Immature natural killer cell (primary cell): ENCODE measurements at places on chromosomes 12 and 14. TPM values are rescaled to one million over a fixed set of nuclear protein-coding genes. Genes with fewer than 3 reads are reported as not detected.

GRCh38 chr12:6494968-6495367, 1.1 kb downstream of the NCAPD2 start:
- DNase-seq, result no peak
- peaks cover 11% of the 10 kb centered on the region for H3K36me3 ChIP-seq
- H3K27ac ChIP-seq, result peak overlapping the region; percentile 97
- H3K4me1 ChIP-seq, result peaks cover 33% of the 10 kb centered on the region
- H3K4me3 ChIP-seq, result peak overlapping the region; percentile 98
- H3K27me3 ChIP-seq, result peaks cover 22% of the 10 kb centered on the region

- H3K4me3 ChIP-seq, result no peak overlapping the region
- no peak overlapping the region for H3K27ac ChIP-seq
- H3K36me3 ChIP-seq, result no peaks in the 10 kb centered on the region
Measured at GRCh38 chr14:90803249-90803648, 13.0 kb downstream of the TTC7B start.

- no peaks in the 10 kb centered on the region for H3K4me1 ChIP-seq
- no peak overlapping the region for H3K27ac ChIP-seq
- H3K36me3 ChIP-seq, result no peaks in the 10 kb centered on the region
- peaks cover 2% of the 10 kb centered on the region for H3K27me3 ChIP-seq
- DNase-seq, result no peak
Measured at GRCh38 chr12:29414368-29414767, 33.4 kb upstream of the ERGIC2 start.

Gene LIN7A
- polyA plus RNA-seq, result not detected

DNA sequence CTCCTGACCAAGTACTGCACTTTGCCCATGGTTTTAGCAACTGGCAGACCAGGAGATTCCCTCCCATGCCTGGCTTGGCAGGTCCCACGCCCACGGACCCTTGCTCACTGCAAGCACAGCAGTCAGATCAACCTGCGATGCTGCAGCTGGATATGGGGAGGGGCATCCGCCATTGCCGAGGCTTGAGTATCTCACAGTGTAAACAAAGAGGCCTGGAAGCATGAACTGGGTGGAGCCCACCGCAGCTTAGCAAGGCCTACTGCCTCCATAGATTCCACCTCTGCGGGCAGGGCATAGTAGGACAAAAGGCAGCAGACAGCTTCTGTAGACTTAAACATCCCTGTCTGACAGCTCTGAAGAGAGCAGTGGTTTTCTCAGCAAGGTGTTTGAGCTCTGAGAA, 479.8 kb downstream of the FUT8 start:
- H3K4me3 ChIP-seq, result no peak overlapping the region
- DNase-seq, result no peak
- no peak overlapping the region for H3K27ac ChIP-seq
- no peaks in the 10 kb centered on the region for H3K4me1 ChIP-seq
- H3K36me3 ChIP-seq, result no peaks in the 10 kb centered on the region

DNA sequence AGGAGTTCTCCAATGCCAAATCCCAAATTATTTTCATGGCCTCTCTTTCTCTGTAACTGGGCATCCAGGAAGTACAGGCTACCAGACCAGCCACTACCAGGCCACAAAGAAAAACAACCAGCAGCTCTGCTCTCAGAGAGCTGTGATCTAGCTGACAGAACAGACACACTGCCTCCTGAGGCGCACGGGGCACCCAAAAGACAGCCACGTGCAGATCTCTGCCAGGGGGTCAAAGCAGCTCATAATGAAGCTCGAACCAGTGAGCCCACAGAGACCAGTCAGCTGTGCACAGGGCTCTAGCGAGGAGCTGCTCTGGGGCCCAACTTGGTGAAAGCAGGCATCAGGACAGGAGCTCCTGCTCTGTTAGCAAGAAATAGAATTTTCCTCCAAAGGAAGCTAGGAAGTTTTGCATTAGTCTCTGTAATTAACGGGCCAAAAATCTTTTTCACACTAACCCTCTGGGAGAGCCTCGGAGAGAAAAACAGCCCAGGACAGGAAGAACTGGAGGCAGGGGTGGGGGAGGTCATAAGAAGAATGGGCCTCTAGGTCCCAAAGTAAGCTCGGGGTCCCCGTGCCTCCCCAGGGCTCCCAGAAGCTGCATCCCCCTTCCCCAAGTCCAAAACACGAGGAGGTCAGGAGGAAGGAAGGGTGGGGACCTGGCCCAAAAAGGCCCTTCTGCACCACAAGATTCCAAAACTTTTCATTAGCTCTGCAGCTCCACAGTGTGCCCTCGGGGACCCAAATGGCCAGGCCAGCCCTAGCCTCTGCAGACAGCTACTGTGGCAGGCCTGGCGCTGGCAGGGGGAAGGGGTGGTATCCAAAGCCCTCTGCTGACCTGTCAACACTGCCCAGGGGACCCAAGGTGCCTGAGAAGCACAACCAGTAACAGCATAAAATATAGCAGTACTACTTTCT, 30.2 kb downstream of the ACTN1 start:
- H3K4me1 ChIP-seq, result no peaks in the 10 kb centered on the region

Gene MANSC1
- 0.77 TPM for polyA plus RNA-seq

Gene OR4E2
- polyA plus RNA-seq, result not detected

DNA sequence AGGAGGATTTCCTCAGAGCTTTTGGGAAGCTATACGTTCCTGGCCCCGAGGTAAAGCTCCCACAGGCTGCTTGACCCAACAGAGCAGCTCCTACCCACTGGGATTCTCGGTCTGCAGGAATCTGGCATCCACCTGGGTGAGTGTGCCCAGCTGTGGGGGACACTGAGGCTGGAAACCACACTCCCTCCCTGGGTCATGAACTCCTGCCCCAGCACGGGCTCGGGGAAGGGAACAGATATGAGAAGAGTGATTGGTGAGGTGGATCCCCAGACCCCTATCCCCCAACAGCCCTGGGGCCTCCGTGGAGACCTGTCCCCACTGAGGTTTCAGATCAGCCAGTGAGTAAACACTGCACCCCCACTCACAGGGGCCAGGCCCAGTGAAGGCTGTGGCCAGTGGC, 3.3 kb downstream of the FAIM2 start:
- H3K27me3 ChIP-seq, result peaks cover 6% of the 10 kb centered on the region
- DNase-seq, result no peak
- peaks cover 11% of the 10 kb centered on the region for H3K4me1 ChIP-seq
- no peaks in the 10 kb centered on the region for H3K36me3 ChIP-seq
- H3K4me3 ChIP-seq, result no peak overlapping the region

DNA sequence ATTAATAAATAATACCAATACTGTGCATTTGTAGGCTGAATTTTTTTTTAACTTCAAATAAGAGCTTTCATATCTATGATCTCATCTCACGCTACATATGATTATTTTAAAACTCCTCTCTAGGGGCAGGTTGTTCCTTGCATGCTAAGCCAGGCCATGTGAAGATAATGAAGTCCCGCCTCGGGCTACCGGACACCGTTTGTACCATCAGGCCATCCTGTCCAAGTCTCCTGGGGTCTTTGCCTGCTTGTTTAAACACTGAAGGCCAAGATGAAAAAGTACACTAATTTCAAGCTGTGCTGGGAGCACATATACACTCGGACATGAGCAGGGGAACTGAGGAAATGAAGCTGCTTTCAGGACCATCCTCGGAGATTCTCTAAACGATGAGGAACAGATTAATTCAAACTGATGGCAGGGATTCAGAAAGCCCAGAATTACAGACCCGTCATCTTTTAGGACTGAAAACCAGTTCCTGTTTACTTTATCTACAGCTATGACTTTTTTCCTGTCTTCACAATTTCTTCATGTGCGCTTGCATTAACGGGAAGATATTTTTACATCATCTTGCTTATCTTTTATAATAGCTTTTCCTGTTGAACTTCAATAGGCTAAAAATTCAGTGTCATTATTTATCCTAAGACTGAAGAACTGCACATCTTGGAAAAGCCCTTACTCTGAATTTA, 6.3 kb upstream of the ABHD12B start:
- no peak overlapping the region for H3K4me3 ChIP-seq
- peaks cover 7% of the 10 kb centered on the region for H3K27me3 ChIP-seq
- no peak for DNase-seq
- H3K27ac ChIP-seq, result no peak overlapping the region
- H3K36me3 ChIP-seq, result no peaks in the 10 kb centered on the region
- H3K4me1 ChIP-seq, result peaks cover 2% of the 10 kb centered on the region
